T-helper 2 cell treated with Interferon-gamma antibody and Interleukin-4, amounts not matched to agents 100 ng/mL and 5 ng/mL, for 36 hours (primary cell): ENCODE measurements at places on chromosomes 11 and 22. TPM values are rescaled to one million over a fixed set of nuclear protein-coding genes. Genes with fewer than 3 reads are reported as not detected.

The CEND1 gene
- 1.6 and 2.0 TPM in 2 replicates for total RNA-seq

The UBQLN3 gene
- not detected in 2 replicates for total RNA-seq

The MYBPC3 gene
- not detected in 2 replicates for total RNA-seq

The HBE1 gene
- total RNA-seq, result not detected in 2 replicates

The GTSE1 gene
- 74.1 and 74.4 TPM in 2 replicates for total RNA-seq

The MYH9 gene
- total RNA-seq, result 918 and 932 TPM in 2 replicates

The OR2AT4 gene
- not detected in 2 replicates for total RNA-seq

The PLXNB2 gene
- 10.1 and 11.0 TPM in 2 replicates for total RNA-seq

The EIF1AD gene
- 50.7 and 57.1 TPM in 2 replicates for total RNA-seq

The ADAMTS8 gene
- not detected in 2 replicates for total RNA-seq

The JAML gene
- total RNA-seq, result 73.7 and 78.9 TPM in 2 replicates

The TEX54 gene
- total RNA-seq, result 0.77 TPM in 1 of 2 replicates, not detected in the other

The CHEK1 gene
- total RNA-seq, result 94.4 and 98.8 TPM in 2 replicates

The MYEOV gene
- not detected in 2 replicates for total RNA-seq

The ASRGL1 gene
- total RNA-seq, result 10.8 and 11.3 TPM in 2 replicates

The POU2AF2 gene
- total RNA-seq, result not detected in 2 replicates

The GSTT2 gene
- total RNA-seq, result 0.18 and 0.41 TPM in 2 replicates

The SPTBN2 gene
- 0.61 and 0.80 TPM in 2 replicates for total RNA-seq

The CARD10 gene
- total RNA-seq, result 0.11 TPM in 1 of 2 replicates, not detected in the other

The CD3G gene
- 221 and 225 TPM in 2 replicates for total RNA-seq

The C1QTNF5 gene
- total RNA-seq, result not detected in 2 replicates

The PGAP2 gene
- 21.3 and 21.8 TPM in 2 replicates for total RNA-seq

The MLC1 gene
- total RNA-seq, result 0.32 and 0.55 TPM in 2 replicates

The OR5F1 gene
- not detected in 2 replicates for total RNA-seq

The ARL2 gene
- 60.1 and 65.7 TPM in 2 replicates for total RNA-seq

The PGR gene
- total RNA-seq, result not detected in 2 replicates

The OR51E2 gene
- not detected in 2 replicates for total RNA-seq

The TRIM49 gene
- not detected in 2 replicates for total RNA-seq

The RFPL1 gene
- 0.11 TPM in 1 of 2 replicates, not detected in the other for total RNA-seq
